HEK293T (cell line): ENCODE measurements at places on chromosomes 2 and 18.

- DNase-seq = peak; percentile 10
Measured at GRCh38 chr2:179562330-179562885, 297.8 kb upstream of the SESTD1 start.

- DNase-seq = no peak
Measured at GRCh38 chr2:241064008-241064801, 37.9 kb downstream of the MTERF4 start.

DNA sequence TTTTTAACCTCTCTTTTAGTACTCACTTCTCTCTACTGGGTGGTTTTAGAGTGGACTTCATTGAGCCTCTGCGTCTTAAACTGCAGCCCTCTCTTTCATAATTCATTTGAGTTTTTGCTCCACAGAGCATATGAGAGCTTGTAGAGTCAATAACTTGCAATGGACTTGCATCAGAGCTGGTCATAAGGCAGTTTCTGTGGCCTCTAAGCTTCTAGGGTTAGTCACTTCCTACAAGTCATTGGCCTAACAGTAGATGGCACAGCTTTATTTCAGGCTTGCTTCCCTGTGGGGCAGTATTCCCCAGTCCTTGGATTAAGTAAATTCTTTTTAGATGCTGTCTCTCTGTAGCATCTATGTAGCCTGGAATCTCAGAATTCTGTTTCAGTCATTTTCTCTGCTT, 1435.7 kb downstream of the LRP1B start:
- no peak for DNase-seq

DNA sequence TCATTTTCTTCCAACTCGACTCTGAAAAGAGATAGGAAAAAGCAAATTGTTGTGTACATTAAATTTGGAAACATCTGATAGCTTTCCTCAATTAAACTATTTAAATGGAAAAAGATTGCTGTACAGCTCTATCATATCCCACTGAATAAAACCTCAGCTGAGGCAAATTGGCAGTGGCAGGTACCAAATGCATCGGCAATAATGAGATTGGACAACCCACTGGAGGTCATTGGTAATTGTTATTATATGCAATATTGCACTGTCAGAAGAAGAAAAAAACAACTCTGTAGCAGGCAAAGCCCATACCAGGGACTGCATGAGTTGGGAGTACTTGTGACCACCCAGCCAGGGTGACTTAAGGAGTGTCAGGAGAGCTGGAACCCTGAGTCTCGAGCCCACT, 291.6 kb upstream of the SKOR2 start:
- DNase-seq = no peak

- DNase-seq = no peak
Measured at GRCh38 chr18:58806826-58807714, 57.6 kb upstream of the ZNF532 start.

GRCh38 chr2:18980104-18980785, 378.2 kb downstream of the OSR1 start:
- DNase-seq = no peak

DNA sequence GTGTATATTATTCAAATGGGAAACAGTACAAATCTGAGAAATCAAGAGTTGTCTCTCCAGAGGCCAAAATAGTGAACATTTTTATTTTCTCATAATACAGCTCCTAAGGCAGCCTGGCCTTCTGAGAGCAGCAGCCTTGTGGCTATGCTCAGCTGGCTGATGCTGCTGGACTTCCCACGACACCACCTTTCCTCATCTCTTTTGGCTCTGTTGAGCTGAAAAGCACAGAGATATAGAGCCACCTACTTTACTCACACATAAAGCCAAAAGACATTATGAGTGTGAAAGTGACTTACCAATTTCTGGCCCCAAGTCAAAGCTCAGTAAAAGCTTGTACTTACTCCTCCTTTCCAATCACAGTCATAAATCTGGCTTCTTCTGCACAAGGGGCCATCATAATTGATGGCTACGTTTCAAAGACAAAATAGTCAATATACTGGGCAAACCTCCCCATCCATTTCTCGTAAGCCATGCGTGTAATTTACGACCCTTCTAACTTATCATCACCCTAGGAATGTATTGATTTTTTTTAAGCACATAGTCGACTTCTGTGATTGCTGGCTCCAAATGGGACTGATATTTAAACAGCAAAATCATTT, 18.6 kb upstream of the REG3A start:
- peak; percentile 9 for DNase-seq

GRCh38 chr2:56109994-56110393, 73.8 kb upstream of the CCDC85A start:
- DNase-seq = no peak

DNA sequence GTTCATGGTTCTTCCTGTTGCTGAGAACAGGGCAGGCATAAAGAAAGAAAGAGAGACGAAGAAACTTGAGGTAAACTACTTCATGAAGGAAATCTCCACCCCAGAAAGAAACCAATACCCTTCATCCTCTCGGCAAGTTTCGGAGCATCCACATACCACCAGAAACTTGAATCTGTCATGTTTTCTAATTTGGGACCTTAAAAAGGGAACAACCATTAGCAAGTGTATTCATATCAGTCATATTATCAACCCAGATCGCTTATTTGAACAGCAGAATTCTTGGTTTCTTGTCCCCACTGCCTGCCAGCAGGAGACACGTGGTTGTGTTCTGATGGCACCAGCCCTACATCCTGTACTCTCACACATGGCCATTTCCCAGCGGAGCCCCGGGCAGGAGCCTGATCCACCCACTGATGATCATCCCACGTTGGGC, 53.2 kb upstream of the FZD7 start:
- no peak for DNase-seq

- peak; percentile 45 for DNase-seq
Measured at GRCh38 chr2:151051574-151052220, 210.0 kb downstream of the RBM43 start.

DNA sequence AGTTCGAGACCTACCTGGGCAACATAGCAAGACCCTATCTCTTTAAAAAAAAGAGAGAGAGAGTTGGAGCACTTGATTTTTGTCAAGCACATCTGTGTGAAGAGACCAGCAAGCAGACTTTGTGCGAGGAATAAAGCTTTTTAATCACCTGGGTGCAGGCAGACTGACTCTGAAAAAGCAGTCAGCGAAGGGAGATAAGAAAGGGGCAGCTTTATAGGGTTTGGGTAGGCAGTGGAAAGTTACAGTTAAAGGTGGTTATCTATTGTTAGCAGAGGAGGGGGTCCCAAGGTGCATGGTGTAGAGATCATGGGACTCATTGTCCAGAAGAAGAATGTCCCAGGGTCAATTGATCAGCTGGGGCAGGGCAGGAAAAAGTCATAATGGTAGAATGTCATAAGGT, 34.4 kb downstream of the NCL start:
- no peak for DNase-seq

GRCh38 chr2:211387734-211388133, 831.3 kb downstream of the CPS1 start:
- no peak for DNase-seq

DNA sequence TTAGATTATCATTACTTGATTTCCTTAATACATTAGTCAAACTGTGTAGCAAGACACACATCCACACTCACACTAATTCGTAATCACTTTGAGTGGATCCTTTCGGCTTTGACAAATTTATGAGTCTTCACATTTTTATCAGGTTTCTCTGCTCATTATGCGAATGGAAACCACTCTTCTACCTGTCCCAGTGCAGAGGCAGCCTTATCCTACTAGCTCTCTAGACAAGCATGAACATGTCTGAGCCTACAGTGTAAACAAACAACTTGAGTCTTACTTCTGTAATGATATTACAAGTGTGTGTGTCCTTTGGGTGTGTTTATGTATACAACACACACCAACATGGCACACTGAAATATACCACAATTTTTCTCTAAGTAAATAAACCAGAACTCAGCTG, 361.9 kb upstream of the CHST9 start:
- DNase-seq = no peak
